ENCODE measurements at places on chromosomes 7 and 10.
A peak's percentile ranks its signal among the peaks of the same experiment; 100 is the strongest.

DNA sequence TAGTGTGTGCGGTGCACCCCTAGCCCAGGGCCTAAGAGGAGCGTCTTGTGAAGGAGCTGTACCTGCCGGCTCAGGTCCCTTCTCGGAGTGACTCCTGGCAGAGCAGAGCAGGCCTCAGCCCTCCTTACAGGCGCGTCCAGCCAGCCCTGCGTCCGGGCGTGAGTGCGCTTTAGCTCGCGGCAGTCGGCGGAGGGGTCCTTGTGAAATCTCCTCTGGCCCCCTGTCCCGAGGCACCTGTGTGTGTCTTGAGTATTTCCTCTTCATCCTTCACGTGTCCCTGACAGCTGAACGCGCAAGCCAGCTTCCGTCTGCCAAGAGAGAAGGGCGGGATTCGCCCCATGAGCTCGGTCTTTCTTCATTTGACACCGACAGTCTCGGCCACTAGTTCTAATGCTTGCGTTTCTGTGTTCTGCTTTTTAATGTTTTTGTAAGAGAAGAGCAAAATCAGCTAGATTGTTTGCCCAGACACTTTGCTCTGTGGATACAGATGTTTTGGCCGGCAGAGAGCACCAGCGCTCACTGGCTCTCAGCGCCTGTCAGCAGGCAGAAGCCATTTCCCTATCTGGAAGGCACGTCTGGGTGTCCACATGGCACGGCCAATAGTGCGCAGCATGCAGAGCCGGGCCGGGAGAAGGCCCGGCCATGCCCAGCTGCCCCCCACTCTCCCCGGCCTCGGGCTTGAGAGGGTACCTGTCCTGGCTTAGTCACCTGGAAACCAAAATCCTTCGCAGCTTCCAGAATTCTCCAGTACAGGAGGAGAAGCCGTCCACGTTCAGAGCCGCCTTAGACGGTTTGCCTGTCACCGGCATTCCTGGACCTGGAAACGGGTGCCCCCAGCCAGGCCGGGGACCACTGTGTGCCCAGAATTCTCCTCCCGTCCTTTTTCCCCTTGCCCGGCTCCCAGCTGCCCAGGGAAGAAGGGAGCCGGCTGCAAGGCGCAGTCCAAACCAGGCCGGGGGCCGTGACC lies 7.0 kb downstream of the GET4 start:
- no peak for DNase-seq

DNA sequence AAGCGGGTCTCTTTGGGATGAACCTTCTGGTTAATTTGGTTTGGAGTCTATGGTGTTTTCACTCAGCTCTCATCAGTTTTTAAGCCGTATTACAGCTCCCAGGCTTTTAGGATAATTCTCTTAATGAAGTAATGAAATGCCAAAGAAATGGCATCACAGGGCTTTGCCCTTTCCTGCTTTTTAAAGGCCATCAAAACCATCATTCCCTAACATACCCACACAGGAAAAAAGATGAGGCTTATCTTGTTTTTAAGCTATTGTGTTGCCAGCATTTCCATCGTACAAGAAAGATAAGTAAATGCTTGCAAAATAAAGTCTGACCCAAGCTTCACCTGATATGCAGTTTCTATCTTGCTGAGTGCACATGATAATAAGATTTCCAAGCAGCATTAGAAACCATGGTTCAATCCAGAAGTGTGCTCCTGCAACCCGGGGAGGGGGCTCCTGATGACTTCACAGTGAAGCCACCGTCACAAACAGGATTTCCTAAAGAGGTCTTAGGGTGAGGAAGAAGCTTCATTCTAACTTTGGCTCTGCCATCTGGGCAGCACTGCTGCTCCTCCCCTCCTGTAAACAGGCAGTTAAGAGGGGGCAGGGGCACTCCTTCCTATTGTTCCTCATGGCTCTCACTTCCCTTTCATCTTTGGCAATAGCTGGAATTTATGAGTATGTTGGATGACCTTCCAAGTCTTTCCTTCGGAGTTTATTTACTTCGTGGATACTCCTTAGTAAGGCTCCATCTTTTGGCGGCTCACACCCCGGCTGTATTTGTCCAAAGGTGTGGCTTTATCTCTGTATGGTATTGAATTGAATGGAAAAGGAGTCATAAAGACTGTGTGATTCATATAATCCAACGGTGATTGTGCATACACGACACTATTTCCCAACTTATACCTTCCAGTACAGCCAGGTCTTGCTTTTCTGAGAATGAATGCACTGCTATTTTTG lies 55.2 kb upstream of the FAM133B start:
- no peak for DNase-seq

DNA sequence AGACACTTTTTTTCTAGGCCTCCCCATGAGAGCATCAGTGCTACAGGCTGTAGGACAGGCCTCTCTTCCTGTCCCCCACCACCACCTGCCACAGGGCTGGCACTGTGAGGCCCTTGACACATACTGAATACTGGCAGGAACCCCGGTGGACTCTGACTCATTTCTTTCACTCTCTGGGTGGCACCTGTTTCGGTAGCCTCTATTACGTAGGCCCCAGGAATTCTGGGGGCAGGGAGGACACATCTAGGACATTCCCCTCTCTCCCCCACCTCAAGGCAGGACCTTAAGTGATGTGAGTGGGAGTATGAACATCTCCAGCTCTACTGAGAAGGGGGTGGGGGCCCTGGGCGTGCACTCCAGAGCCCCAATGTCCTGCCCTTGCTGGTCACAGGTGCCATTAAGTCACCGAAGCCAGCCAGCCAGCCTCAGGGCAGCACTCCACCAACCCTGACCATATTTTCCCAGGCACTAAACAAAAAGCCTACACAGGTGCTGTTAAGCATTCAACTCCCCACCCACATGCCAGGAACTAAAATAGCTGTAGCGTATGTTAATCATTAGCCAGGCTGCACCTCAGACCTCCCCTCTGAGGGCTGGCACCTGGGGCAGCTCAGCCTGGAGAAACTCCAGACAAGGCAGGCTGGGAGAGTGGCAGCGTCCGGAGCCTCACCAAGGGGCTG lies 8.9 kb downstream of the ANXA11 start:
- DNase-seq, result peak; percentile 49

DNA sequence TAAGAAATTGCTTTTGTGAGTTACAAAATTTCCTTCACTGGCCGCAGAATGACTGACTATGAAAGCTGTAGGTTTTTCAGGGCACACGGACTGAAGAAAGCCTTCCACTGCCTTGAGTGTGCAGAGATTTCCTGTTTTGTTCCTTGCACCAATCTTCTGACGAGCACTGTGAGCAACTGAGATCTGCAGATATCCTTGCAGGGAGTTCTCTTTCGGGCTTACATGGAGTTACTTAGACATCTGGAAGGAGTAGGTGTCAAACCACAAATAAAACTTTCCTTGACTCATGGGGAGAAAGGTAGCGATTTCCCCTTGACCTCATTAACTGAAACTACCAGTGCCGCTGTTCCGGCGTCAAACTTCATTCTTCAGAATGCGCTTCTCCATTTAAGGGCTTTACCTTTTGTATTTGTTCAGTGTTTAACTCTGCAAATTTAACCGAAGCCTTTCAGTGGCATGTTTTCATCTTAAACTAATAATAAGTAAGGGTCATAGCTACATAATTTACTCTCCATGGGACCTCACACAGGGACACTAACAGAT lies 1175.3 kb downstream of the GATA3 start:
- no peak for DNase-seq

DNA sequence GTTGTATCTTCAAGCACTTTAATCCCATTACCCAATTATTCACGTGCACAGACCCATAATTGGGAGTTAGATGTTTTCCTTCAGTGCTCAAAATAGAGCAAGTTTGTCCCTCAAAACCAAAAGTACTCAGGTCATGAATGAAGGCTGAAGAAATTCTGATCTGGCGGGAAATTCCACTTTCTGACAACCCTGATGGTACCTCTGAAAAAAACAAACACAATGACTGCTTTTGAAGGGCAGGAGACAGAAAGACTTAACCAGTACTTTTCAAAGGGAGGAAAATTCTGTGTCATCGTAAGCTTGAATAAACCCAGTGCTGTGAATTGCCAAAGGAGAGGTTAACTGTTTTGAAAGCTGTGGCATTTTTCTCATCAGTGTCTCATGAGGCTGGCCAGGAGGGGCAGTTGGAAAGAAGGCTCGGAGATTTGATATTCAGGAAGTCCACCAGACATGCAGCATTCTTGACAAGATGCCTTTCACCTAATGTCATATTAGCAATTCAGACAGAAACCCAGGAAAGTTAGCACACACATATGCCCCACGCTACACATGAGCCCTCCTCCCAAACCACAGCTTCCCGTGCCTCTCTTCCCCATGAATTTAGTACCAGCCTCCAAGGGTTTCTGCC lies 347.0 kb downstream of the KCNMA1 start:
- DNase-seq, result no peak
